Pons (tissue), 1 donor: ENCODE measurements at places on chromosomes 7 and 10.

- no peak for DNase-seq
Measured at GRCh38 chr10:119736220-119736619, 10.4 kb downstream of the INPP5F start.

GRCh38 chr7:16587790-16588189 is 57.8 kb downstream of the ANKMY2 start:
- DNase-seq: no peak

GRCh38 chr7:9264395-9264794 is 831.0 kb downstream of the NXPH1 start:
- no peak for DNase-seq

DNA sequence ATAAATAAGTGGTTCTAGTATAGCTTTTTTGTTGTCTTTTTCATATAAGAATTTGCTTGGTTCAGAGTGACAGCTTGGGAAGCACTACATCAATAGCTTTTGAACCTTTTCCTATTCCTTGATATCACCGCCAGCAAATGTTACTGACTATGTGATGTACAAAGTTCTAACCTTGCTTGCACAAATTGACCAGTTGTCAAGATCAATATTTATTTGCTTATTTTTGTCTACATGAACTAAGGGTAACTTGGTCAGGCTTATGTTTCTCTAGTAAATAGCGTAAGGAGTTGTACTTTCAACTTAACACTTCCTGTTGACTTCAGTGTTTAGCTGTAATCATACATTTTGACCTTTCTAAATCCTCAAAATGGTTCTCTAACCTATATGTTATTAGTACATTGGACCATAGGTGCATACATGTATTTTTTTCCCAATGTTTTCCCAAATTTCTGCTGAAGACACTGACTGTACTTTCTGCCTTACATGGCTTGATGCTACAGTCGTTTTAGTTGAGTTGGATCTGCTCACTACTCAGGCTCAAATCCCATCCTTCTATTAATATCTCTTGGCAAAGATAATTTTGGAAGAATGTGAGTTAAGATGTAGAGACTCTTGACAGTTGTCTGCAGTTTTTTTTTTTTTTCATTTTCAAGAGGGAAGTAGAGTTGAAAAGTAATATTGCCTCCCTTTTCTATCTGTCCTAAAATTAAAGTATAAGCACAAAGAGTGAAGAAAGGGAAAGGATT is 239.1 kb upstream of the KAT6B start:
- no peak for DNase-seq

DNA sequence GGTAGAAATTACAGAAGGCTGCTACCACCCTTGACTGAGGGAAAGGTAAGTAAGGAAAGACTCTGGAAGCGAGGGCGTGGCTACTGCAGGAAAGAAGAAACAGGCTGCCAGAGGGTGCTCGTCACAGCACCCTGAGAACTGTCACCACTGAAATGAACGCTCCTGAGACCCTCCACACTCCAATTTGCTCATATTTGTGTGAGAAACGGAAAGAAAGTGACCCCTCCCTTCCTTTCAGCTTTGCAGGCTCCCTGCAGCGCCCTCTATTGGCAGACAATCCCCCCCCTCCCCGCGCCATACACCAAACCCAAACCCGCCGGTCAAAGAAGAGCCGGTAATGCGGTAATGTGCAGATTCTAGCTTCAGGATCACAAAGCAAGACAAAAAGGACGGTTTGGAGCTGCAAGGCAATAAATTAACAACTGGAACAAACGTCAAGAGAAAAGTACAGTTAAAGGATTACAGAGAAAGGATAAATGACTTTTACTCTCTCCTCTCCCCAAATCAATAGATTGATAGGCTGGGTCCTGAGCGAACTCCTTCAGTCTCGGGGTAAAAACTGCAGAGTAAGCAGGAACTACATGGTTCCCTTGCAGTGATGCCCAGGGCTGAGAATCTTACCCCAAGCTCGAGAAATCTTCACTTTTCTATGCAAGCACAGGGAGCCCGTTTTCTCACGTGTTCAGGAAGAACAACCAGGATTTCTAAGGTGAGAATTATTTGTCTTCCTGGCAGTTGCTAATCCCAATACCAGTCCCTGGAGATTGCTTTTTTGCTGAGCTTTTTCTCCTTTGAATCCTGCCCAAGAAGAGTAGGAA is 47.6 kb downstream of the STEAP1B start:
- peak; percentile 66 for DNase-seq

GRCh38 chr10:126409821-126410220 is 21.5 kb upstream of the ADAM12 start:
- DNase-seq: no peak

GRCh38 chr7:77216181-77216845 is 16.7 kb upstream of the FGL2 start:
- no peak for DNase-seq

- no peak for DNase-seq
Measured at GRCh38 chr7:101817471-101818286, at the start of gene CUX1. Gene CUX1, plus strand, starts transcription at chr7:101817626. Its CDS starts 14 bp downstream, at chr7:101817640.

- no peak for DNase-seq
Measured at GRCh38 chr10:454860-455259, 234.6 kb downstream of the DIP2C start.
